ENCODE measurements at places on chromosomes 1 and 21.

- DNase-seq: no peak
These were observed 81.0 kb downstream of the CNIH3 start for GRCh38 chr1:224696891-224697765.

GRCh38 chr1:52533713-52534112, 19.2 kb downstream of the TUT4 start:
- DNase-seq: peak; percentile 60

DNA sequence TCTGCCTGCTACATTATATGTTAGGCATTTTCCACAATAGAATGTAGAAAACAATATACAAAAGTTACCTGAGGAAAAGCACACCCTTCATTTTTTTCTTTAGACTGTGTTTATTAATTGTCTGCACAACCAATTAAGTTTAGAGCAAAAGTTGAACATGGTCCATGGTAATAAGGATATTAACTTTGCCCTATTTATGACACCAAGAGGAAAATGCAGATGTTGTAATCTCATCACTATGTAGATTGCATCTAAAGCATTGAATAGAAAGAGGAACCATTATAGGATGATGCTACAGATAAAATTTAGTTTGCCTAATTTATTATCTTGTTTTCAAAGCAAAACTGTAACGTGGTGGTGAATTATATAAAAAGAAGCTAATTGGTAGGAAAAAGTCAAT, 59.7 kb upstream of the IGSF5 start:
- DNase-seq: no peak

- DNase-seq: no peak
These were observed 31.2 kb upstream of the PALMD start for GRCh38 chr1:99614728-99615127.

DNA sequence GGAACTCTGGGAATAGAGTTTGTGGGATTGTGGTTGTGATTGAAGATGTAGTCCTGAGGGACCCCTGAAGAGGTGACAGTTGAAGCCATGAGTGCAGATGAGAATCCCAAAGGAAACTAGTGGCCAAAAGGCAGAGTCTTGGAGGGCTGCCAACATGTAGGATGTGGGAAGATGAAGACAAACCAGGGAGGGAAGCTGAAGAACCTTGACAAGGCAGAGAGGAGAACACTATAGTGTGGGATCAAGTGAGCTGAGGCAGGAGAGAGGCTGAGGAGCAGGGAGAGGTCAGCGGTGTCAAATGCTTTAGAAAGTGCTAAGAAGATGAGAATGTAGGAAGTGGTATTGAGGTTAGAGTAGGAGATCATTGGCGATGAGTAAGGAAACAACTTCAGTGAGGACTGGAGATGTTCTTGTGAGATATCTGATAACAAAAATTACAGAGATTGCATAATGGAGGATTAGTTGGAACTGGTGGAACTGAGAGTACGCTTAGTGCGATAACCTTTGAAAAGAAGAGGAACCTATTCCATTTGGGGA, 88.5 kb upstream of the VCAM1 start:
- no peak for DNase-seq

DNA sequence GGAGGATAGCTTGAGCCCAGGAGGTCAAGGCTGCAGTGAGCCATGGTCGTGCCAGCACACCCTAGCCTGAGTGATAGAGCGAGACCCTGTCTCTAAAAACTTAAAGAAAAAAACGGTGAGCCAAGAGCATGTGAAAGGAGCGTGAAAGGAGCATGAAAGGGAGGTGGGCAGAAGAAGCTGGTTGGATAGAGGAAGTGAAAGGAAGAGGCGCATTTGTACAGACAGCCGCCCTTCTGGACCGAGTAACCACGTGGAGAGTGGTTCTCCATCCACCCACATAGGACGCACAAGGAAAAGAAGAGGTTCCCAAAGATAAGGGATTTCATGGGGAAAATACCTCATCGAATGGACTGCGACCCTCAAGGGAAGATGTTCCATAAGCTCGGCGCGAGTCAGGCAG, 60.4 kb upstream of the IFNAR2 start:
- peak; percentile 22 for DNase-seq

DNA sequence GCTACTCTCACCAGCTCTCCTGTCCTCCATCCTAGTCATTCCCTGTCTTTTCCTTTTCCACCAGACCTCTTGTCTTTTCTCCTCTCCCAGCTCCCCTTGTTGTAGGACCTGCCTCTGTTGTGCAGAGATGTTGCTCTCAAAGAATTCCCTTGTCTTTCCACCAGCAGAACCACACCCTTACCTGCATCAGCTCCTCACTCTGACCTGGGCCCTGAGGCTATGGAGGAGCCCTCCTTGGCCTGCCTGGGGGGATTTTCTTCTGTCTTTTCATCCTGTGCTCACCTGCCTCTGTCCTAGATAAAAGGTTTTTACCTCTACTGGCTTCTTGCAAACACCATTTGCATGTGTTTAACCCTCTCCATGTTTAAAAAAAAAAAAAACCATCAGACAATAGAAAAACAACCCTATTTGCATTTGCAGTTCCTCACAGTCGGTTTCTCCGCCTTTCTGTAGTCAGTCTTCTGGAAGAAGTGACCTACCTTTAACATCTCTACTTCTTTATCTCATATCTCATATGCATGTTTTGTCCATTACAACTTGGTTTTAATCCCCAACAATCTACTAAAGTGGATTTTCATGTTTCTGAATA, 12.1 kb downstream of the FCRL5 start:
- no peak for DNase-seq

- no peak for DNase-seq
These were observed 8.6 kb upstream of the IL20 start for GRCh38 chr1:206856674-206857464.
